ENCODE measurements at places on chromosomes 13 and 19. TPM values are rescaled to one million over a fixed set of nuclear protein-coding genes. Genes with fewer than 3 reads are reported as not detected.
A peak's percentile ranks its signal among the peaks of the same experiment; 100 is the strongest.

DNA sequence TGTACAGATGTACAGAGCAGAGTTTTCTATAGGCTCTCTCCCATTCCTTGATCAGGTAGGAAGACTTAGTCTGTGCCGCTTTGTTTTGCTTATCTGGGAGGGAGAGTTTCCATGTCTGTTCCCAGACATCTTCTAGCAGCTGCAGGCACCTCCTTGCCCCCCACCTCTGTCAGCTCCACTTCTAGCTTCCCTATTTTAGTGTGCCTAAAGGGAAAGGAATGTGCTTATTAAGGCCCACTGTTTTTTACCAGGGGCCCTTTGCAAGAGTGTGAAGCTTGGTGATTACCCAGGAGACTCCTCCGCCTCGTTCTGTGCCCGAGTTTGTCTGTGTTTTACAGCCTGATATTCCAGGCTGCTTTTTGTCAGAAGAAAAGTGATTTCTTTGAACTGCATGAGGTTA is 1984.4 kb downstream of the OLFM4 start:
- DNase-seq: no peak

- peak; percentile 61 for DNase-seq
These were observed 43.6 kb downstream of the PHF11 start for GRCh38 chr13:49539313-49539712.

GRCh38 chr19:33443638-33444561 is 70.4 kb downstream of the CEBPG start:
- no peak for DNase-seq

- DNase-seq: no peak
These were observed 1.7 kb upstream of the SLC10A2 start for GRCh38 chr13:103067751-103068555.

GRCh38 chr19:55112777-55113569 is 4.5 kb downstream of the PPP1R12C start:
- no peak for DNase-seq

GRCh38 chr19:30283556-30283955 is 88.6 kb upstream of the ZNF536 start:
- DNase-seq: no peak

- no peak for DNase-seq
These were observed 504.3 kb downstream of the IRS2 start for GRCh38 chr13:109281903-109282635.

DNA sequence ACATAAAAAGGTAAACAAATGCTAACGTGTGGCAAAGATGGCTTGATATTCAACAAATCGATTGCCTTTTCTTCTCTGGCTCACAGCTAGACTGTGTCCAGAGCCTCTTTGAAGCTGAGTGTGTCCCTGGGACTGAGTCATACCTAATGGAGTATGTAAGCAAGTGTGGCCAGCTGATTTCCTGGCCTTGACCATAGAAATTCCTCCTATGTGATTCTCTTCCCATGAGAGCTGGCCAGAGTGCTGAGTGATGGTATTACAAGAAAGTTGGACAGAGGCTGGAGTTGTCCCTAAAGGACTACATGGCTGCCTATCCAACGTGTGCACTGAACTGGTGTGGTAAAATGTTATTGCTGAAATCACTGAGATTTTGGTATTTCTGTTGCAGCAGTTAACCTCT is 320.1 kb upstream of the SLC10A2 start:
- no peak for DNase-seq

DNA sequence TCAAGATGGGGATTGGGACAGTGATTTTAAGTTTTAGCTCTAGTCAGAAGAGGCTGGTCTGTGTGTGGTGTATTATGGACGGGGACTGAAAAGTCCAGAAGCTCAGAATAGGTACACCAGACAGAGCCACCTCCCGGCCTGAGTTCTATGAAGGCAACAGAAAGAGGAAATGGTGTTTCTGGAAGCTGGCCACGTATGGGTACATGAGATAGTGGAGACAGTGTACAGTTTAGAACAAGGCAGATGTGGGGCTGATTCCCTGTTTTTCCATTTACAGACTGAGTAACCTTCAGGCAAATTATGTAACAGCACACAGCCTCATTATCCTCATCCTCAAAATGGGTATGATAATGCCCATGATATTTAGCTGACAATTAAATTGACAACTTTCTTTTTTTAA is 1.3 kb downstream of the ZNF175 start:
- peak; percentile 65 for DNase-seq

IFT88 gene
- 7.7 TPM for total RNA-seq

RASA3 gene
- total RNA-seq: 33.9 TPM
